SK-N-SH (cell line): ENCODE measurements at places on chromosomes 4 and X. TPM values are rescaled to one million over a fixed set of nuclear protein-coding genes. Genes with fewer than 3 reads are reported as not detected.

GRCh38 chrX:113833096-113834055, 750.5 kb upstream of the HTR2C start:
- H3K4me1 ChIP-seq: no peaks in the 10 kb centered on the region
- no peaks in the 10 kb centered on the region for H3K36me3 ChIP-seq
- H3K27me3 ChIP-seq: peaks cover 24% of the 10 kb centered on the region; the same call in 1 of the 2 replicates
- DNase-seq: no peak
- H3K4me3 ChIP-seq: no peak overlapping the region

DNA sequence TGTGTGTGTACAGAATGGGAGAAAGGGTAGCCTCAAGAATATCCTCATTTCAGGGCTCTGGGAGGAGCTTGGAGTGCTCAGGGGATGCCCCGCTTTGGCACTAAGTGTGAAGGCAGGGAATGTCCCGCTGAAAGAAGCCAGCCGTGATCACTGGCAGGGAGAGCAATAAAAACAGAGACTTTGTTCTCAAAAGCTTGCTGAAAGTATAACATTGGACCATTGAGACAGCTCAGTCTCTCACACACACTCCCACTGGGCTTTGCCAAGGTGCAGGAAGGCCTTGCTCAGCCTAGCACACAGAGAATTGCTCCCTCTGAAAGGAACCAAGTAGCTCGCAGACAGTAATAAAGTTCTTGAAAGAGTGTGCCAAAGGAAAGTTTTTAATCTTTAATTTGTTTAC, 143.8 kb upstream of the SLITRK2 start:
- no peaks in the 10 kb centered on the region for H3K4me1 ChIP-seq
- no peak for DNase-seq
- no peaks in the 10 kb centered on the region for H3K27me3 ChIP-seq
- no peak overlapping the region for H3K4me3 ChIP-seq

HTN1 gene
- not detected in 2 replicates for polyA plus RNA-seq

GRCh38 chr4:40585201-40585799, 44.4 kb downstream of the RBM47 start:
- H3K4me3 ChIP-seq: no peak overlapping the region
- no peak for DNase-seq
- no peak overlapping the region for H3K27ac ChIP-seq
- H3K27me3 ChIP-seq: no peaks in the 10 kb centered on the region

DNA sequence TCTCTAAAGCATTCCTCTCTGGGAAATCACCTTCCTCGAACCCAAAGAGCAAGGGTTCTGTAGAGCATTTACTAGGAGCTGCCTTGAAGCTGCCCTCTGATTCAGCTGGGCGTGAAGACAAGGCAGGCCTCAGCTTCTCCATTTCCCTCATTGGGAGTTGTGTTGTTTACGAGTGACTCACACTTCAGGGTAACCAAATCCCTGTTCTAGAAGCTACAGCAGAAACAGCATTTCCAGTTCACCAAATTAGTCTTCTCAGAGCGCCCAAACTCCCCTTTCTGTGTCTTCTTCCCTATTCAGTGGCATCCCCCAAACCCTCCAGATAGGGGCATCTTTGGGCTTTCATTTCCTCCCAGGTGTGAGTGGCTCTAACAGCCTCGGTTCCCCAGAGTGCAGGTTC, 863 bp upstream of the XPNPEP2 start:
- H3K27ac ChIP-seq: no peak overlapping the region
- no peaks in the 10 kb centered on the region for H3K4me1 ChIP-seq
- H3K27me3 ChIP-seq: peaks cover 8% of the 10 kb centered on the region
- DNase-seq: no peak

DNA sequence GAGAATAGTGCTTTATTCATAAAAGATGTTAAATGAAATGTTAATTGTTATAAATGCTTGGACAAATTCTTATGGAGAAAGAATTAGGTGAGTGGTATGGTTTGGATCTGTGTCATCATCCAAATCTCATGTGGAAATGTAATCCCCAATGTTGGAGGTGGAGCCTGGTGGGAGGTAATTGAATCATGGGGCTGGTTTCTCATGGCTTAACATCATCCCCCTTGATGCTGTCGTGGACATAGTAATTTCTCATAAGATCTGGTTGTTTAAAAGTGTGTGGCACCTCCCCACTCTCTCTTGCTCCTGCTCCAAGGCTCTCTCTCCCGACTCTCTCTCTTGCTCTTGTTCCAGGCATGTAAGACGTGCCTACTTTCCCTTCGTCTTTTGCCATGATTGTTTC, 22.5 kb downstream of the GYPE start:
- no peak overlapping the region for H3K4me3 ChIP-seq
- no peak overlapping the region for H3K27ac ChIP-seq
- DNase-seq: no peak
- no peaks in the 10 kb centered on the region for H3K4me1 ChIP-seq

DNA sequence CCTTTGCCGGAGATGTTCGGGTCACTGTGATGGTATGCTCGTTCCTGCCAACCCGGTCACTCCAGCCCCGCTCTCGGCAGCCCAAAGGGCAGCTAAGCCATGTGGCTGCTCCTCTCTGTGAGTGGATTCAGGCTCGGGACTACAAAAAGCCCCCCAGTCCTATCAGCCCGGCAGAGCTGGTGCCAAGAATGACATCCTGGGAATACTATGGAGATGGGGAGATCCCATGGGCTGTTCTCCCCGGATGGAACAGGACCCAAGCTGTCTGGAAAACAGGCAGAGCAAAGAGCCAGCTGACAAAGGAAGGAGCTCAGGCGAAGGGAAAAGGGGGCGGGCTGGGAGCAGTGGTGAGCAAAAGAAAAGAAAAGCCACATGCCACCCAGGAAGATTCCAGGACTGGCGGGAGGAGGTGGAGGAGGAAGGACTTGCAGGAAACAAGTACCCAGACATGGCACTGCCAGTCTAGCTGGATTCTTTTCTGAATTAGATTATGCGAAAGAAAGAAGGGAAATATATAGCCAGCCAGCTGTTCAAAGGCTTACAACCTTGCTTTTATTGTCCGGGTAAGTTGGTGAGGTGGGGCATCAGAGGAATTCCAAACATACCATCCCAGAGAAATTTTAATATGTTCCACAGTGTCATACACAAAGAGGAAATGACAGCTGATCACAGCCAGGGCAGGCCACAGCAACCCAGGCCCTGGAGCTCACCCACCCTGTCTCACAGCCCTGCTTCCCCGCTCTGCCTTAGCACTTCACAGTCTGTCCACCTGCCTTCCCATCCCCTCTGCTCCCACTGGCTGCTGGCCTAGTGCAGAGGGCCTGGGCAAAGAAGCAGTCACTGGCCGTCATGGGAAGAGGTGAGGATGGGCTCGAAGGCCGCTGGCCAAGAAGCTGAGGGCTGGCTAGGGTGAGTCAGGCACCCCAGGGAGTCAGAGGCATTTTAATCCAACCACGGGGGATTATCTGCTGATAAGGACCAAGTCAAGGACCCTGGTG, 3.4 kb downstream of the NDP start:
- H3K4me1 ChIP-seq: no peaks in the 10 kb centered on the region; the same call in 1 of the 2 replicates
- H3K27ac ChIP-seq: peak overlapping the region; percentile 79
- peaks cover 5% of the 10 kb centered on the region; the same call in 1 of the 2 replicates for H3K27me3 ChIP-seq
- H3K4me3 ChIP-seq: no peak overlapping the region

GRCh38 chr4:71526637-71527406, 188.0 kb downstream of the SLC4A4 start:
- no peaks in the 10 kb centered on the region for H3K4me1 ChIP-seq
- no peaks in the 10 kb centered on the region for H3K36me3 ChIP-seq
- no peak overlapping the region for H3K4me3 ChIP-seq
- no peak overlapping the region for H3K27ac ChIP-seq

DNA sequence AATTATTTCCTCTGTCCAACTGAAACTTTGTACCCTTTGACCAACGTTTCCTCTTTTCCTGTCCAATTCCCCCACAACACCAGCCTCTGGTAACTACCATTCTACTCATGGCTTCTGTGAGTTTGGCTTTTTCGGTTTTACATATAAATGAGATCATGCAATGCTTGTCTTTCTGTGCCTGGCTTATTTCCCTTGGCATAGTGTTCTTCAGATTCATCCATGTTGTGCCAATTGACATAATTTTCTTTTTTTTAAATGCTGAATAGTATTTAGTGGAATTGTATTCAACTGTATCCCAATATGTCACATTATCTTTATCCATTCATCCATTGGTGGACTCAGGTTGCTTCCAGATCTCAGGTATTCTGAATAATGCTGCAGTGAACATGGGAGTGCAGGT, 222.5 kb upstream of the GALNTL6 start:
- no peak for DNase-seq
- no peak overlapping the region for H3K4me3 ChIP-seq
- H3K27ac ChIP-seq: no peak overlapping the region
- H3K36me3 ChIP-seq: no peaks in the 10 kb centered on the region
- no peaks in the 10 kb centered on the region for H3K4me1 ChIP-seq
- no peaks in the 10 kb centered on the region for H3K27me3 ChIP-seq

GRCh38 chr4:125639182-125639621, 324.4 kb downstream of the FAT4 start:
- no peaks in the 10 kb centered on the region for H3K27me3 ChIP-seq
- DNase-seq: peak; percentile 11
- peaks cover 6% of the 10 kb centered on the region; the same call in 1 of the 2 replicates for H3K4me1 ChIP-seq
- H3K27ac ChIP-seq: no peak overlapping the region
- H3K36me3 ChIP-seq: no peaks in the 10 kb centered on the region

- H3K27ac ChIP-seq: no peak overlapping the region
- no peaks in the 10 kb centered on the region for H3K4me1 ChIP-seq
- DNase-seq: no peak
- no peak overlapping the region for H3K4me3 ChIP-seq
- no peaks in the 10 kb centered on the region for H3K27me3 ChIP-seq
- no peaks in the 10 kb centered on the region for H3K36me3 ChIP-seq
These were observed 391.0 kb downstream of the SPRY1 start for GRCh38 chr4:123787512-123788080.

GRCh38 chrX:108072746-108073145, 18.6 kb downstream of the PSMD10 start:
- no peak overlapping the region for H3K4me3 ChIP-seq
- no peaks in the 10 kb centered on the region for H3K36me3 ChIP-seq
- H3K4me1 ChIP-seq: peaks cover 3% of the 10 kb centered on the region; the same call in 1 of the 2 replicates
- H3K27ac ChIP-seq: no peak overlapping the region

GRCh38 chr4:149238097-149238496, 577.5 kb downstream of the IQCM start:
- no peak overlapping the region for H3K27ac ChIP-seq
- H3K27me3 ChIP-seq: no peaks in the 10 kb centered on the region
- no peak for DNase-seq
- no peak overlapping the region for H3K4me3 ChIP-seq
- no peaks in the 10 kb centered on the region for H3K36me3 ChIP-seq

WDR17 gene
- polyA plus RNA-seq: 0.72 and 1.1 TPM in 2 replicates

- H3K27me3 ChIP-seq: no peaks in the 10 kb centered on the region
- no peak for DNase-seq
- no peak overlapping the region for H3K4me3 ChIP-seq
- no peak overlapping the region for H3K27ac ChIP-seq
These were observed 24.5 kb downstream of the EVC start for GRCh38 chr4:5735463-5735862.

- no peak for DNase-seq
- no peaks in the 10 kb centered on the region for H3K36me3 ChIP-seq
- no peaks in the 10 kb centered on the region for H3K27me3 ChIP-seq
- H3K4me1 ChIP-seq: no peaks in the 10 kb centered on the region
These were observed 216.4 kb upstream of the HAND2 start for GRCh38 chr4:173746424-173746823.

ETDA gene
- polyA plus RNA-seq: not detected in 2 replicates

GRCh38 chr4:38891051-38891983, 23.7 kb downstream of the FAM114A1 start:
- no peak for DNase-seq
- H3K4me1 ChIP-seq: no peaks in the 10 kb centered on the region
- H3K4me3 ChIP-seq: no peak overlapping the region
- H3K27me3 ChIP-seq: no peaks in the 10 kb centered on the region
- no peaks in the 10 kb centered on the region; the same call in 1 of the 2 replicates for H3K36me3 ChIP-seq

XIAP gene
- polyA plus RNA-seq: 8.0 and 9.1 TPM in 2 replicates

DNA sequence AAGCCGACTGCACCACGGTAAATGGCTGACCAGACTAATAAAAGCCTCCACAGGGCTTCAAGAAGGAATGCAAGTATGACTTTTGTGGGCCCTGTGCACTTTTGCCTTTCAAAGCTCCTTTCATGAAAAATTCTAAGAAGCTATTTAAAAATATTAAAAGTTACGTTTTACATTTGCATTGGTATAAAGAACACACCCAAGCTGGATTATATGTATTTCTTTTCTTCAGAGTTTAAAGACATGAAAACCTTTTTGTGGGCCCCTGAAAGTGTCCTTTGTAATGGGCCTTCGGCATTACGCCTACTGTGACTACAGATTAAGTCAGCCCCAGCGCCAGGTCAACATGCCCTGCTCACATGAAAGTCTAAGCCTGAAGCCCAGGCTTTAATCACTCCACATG, 20.5 kb upstream of the ASB5 start:
- H3K4me1 ChIP-seq: no peaks in the 10 kb centered on the region; the same call in 1 of the 2 replicates
- H3K27ac ChIP-seq: no peak overlapping the region
- no peak for DNase-seq
- no peak overlapping the region for H3K4me3 ChIP-seq
- no peaks in the 10 kb centered on the region for H3K27me3 ChIP-seq

- no peaks in the 10 kb centered on the region for H3K36me3 ChIP-seq
- no peaks in the 10 kb centered on the region for H3K27me3 ChIP-seq
- H3K4me1 ChIP-seq: peaks cover 2% of the 10 kb centered on the region; the same call in 1 of the 2 replicates
- H3K27ac ChIP-seq: no peak overlapping the region
- no peak for DNase-seq
- no peak overlapping the region for H3K4me3 ChIP-seq
These were observed 3.2 kb upstream of the XKRX start for GRCh38 chrX:100931925-100932285.

GIMD1 gene
- not detected in 2 replicates for polyA plus RNA-seq

DNA sequence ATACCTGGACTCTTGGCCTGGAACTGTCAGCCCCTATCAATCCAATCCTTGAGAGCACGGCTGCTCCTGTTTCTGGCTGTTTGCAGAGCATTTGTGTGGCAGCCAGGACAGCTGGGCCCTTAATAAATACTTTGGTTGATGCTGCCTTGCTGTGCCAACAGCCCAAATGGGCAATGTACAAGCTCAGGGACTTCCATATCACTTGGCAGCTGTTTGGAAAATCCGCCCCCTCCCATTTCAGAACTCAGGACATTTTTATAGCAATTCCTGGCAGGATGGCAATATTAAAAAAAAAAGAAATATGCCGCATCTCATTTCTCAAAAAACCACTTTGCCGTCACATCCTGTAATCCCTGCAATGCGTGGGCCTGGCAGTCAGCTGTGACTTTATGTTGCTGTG, 218.9 kb downstream of the HS3ST1 start:
- H3K4me3 ChIP-seq: no peak overlapping the region
- no peaks in the 10 kb centered on the region for H3K36me3 ChIP-seq
- no peaks in the 10 kb centered on the region for H3K27me3 ChIP-seq
- H3K4me1 ChIP-seq: no peaks in the 10 kb centered on the region
- H3K27ac ChIP-seq: no peak overlapping the region
- no peak for DNase-seq

NMU gene
- polyA plus RNA-seq: 0.65 and 0.66 TPM in 2 replicates

COL4A6 gene
- not detected in 2 replicates for polyA plus RNA-seq

GYPE gene
- polyA plus RNA-seq: 0.74 and 1.2 TPM in 2 replicates

GRCh38 chr4:126207910-126208309, 893.2 kb downstream of the FAT4 start:
- H3K4me1 ChIP-seq: no peaks in the 10 kb centered on the region
- DNase-seq: no peak
- H3K27me3 ChIP-seq: no peaks in the 10 kb centered on the region
- H3K27ac ChIP-seq: no peak overlapping the region
- H3K4me3 ChIP-seq: no peak overlapping the region
- H3K36me3 ChIP-seq: no peaks in the 10 kb centered on the region

MAGEE1 gene
- 0.57 and 1.8 TPM in 2 replicates for polyA plus RNA-seq

GRCh38 chr4:23884741-23885140, 5.1 kb downstream of the PPARGC1A start:
- H3K27me3 ChIP-seq: no peaks in the 10 kb centered on the region
- H3K27ac ChIP-seq: no peak overlapping the region
- H3K36me3 ChIP-seq: no peaks in the 10 kb centered on the region
- peaks cover 29% of the 10 kb centered on the region for H3K4me1 ChIP-seq
- DNase-seq: no peak
